ENCODE measurements at places on chromosomes 5 and 9.

DNA sequence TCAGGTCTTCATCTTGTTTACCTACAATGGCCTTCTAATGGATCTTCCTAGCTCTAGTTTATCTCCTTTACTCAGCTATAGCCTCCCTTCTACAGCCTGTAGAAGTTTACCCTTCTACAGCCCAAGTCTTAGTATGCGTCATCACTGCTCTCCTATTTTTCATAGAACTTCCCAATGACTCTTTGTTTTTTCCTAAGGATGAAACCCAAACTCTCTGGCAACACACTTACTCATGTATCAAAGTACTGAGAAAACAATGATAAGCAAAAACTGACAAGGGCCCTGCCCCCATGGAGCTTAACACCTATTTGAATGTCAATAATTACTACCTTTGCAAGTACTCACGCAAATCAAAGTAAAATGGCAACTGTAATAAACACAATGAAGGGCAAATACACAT lies 33.7 kb downstream of the LEAP2 start:
- DNase-seq: no peak

GRCh38 chr9:27701587-27701986 lies 128.3 kb upstream of the C9orf72 start:
- DNase-seq: no peak

GRCh38 chr5:170651604-170652277 lies 131.8 kb upstream of the GABRP start:
- DNase-seq: no peak

DNA sequence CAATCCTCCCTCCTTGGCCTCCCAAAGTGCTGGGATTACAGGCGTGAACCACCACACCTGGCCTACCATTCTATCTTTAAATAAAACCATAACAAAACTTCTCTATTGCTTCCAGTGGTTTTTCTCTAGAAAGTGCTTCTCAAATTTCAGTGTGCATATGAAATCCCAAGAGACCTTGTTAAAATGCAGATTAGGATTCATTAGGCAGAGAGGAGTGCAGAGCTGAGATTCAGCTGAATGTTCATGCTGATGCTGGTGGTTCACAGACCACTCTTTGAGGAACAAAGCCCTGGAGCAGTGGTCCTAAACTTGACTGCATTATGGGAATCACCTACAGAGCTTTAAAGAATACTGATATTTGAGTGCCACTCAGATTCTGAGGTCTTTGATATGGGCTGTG lies 28.2 kb downstream of the CARD6 start:
- DNase-seq: no peak

GRCh38 chr9:125701351-125701750 lies 5.7 kb downstream of the MAPKAP1 start:
- no peak for DNase-seq

GRCh38 chr5:170121321-170121720 lies 15.6 kb downstream of the FOXI1 start:
- DNase-seq: no peak

- DNase-seq: no peak
These were observed 10.9 kb downstream of the TMEM8B start for GRCh38 chr9:35839926-35840325.

DNA sequence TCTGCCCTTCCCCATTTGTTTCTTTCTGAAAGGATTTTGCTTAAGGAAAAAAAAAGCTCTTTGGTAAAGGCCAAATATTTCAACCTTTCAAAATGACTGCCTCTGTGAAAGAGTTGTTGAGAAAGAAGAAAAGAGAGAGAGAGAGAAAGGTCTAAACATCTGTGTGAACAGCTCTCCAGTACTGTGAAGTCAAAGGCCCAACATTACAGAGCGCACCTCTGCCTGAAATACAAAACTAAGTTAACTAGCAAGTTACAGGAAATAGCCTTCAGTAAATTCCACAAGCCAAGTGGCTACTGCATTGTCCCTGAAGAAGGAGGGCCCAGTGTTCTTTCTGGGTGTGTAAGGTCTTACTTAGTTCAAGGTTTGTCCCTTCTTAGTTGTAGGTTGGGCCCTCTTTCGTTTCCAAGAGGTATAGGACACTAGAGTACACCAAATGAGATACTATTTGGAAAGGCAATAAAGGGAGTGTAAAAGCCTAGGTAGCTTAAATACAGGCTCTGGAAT lies 104.4 kb downstream of the THBS4 start:
- no peak for DNase-seq

DNA sequence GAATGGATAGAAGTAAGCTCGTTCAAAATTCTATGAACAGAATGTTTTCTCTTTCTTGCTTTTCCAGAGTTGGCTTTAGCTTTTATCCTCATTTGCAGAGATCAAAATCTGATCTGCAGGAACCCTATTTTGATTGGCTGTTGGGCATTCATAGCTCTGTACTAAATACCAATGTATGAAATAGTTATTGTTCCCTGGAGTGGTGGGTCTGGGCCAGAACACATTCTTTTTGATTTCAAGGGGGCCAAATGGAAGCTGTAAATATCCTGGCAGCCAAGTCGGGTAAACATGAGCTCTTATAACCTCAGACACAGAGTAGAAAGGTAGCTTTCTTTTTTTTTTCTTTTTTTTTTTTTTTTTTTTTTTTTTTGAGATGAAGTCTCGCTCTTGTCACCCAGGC lies 241.5 kb downstream of the PDZD2 start:
- no peak for DNase-seq

DNA sequence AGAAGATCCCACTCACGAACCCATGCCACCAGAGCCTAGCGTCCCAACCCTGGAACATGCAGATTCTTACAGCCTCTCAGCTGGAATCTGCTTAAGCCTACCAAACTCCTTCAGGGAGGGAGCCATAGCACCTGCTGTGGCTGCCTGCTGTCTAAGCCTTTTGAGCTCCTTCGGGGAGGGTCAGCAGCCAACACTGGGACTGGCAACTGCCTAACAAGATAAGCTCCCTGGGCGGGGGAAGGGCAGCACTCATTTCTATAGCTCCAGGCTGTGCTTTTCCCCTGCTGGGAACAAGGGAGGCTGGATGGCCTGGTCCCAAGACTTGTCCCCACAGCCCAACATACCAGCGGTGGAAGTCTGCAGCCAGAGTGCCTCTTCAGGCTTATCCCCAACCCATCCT lies 199.1 kb upstream of the OR13F1 start:
- no peak for DNase-seq

GRCh38 chr9:115401756-115402327 lies 283.9 kb upstream of the TNC start:
- no peak for DNase-seq

DNA sequence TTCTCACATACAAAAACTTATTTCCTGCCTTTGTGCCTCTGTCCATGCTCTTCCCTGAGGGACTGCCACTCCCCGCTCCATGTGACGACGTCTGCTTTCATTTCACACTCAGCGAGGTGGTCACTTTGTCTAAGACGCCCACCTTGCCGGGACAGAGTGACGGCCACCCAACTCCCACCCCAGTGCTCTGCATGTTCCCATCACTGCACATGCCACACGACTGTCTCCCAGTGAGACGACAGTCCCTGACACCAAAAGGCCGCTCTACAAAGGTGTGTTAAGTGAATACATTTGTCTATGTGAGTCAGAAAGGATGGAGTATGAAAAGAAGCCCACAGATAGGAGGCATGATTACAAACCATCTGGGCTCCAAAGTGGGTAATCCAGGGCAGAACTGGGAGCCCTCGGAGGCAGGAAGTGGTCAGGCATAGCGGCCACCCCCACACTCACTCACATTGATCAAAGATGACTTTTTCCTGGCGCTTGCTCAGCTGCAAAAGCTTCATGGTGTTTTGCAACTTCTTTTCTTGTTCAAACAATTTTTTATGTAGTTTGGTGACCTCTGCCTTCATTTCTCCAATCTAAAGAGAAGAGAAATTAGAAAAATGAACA lies 185.8 kb downstream of the CDK5RAP2 start:
- DNase-seq: no peak

DNA sequence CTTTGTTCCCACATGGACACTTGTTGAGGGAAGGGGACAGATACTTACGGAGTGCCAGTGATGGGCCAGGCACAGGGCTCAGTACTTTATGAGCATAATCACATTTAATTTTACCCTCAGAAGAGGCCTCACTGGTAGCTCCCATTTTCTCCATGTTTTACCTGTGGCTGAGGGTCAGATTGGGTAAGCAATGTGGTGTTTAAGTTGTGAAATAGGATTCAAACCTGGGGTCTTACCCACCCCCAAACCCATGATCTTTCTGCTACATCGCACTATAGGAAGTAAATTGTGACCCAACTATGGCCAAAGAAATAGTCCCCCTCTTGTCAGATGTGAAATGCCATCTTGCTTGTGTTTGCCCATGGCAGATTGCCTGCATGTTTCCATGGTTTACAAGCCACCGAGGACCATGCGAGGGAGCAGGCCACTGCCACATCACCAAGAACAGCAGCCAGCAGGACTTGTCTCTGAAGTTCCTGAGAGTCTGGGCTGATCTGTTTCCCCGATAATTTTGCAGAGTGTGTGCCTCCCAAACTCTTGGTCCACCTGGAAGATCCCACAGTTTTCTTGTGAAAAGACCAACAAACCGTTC lies 95.4 kb downstream of the MACROH2A1 start:
- no peak for DNase-seq

DNA sequence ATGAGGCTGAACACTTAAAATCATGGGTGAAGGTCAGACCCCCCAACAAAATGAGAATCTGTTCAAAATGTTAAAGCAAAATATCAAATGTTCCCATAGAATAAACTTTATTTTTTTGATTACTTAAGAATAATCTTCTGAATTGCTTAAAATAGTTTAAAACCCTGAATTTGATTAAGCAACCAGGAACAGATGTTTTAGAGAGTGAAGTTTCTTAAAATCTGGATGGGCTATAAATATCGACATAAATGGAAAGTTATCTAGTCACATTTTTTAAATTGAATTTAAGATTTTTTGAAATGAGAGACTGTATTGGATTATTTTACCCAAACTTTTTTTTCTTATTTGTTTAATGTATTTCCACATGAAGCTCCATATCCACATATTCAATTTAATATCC lies 98.5 kb downstream of the ADAMTS12 start:
- no peak for DNase-seq

DNA sequence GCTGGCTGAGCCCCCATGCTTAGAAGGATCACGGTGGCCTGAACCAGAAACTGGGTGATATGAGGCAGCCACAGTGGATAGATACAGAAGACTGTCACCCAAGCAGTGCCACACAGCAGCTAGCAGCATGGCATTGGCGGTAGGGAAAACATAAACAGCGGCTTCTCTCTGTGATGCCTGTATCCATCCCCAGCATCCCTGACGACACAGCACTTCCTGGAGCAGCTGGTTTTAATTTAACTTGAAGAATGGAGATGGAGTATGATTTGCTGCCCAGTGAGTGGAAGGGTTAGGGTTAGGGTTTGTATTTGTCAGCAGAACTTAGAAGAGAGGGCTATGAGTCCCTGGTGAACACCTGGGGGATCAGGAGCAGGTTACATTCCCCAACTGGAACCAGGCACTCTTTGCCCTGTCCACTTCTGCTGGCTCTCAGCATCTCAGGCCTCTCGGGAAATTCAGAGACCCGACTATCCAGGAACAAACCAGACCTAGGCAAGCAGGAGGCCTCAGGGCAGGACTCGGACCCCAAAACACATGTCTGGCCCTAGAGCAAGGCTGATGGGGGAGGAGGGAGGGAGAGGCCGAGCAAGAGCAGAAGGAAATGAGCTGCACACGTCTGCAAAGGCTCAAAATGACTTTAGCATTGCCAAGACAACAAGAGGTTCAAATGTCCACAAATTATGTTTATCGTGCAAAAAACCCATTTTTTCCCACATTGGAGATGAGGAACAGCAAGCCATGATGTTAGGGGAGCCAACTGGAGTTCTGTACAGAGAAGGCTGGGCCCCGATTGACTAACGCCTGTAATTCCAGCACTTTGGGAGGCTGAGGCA lies 6.5 kb upstream of the GGTA1 start:
- DNase-seq: no peak

DNA sequence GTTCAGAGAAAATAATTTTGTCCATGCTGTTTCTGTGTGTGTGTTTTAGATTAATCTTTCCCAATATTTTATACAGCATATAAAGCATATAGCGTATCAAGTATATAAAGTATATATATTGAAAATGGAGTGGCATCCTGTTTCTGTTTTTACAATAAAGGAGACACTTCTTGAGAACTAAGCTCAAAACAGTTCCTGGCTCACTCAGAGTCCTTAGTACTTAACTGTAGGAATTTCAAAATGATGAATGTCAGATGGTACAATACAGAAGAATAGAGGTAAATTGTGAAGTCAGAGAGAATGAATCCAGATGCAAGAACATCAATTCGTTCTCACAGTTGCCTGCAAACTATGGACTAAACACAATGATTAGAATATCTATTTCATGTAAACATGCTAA lies 68.7 kb upstream of the TAS2R1 start:
- no peak for DNase-seq

DNA sequence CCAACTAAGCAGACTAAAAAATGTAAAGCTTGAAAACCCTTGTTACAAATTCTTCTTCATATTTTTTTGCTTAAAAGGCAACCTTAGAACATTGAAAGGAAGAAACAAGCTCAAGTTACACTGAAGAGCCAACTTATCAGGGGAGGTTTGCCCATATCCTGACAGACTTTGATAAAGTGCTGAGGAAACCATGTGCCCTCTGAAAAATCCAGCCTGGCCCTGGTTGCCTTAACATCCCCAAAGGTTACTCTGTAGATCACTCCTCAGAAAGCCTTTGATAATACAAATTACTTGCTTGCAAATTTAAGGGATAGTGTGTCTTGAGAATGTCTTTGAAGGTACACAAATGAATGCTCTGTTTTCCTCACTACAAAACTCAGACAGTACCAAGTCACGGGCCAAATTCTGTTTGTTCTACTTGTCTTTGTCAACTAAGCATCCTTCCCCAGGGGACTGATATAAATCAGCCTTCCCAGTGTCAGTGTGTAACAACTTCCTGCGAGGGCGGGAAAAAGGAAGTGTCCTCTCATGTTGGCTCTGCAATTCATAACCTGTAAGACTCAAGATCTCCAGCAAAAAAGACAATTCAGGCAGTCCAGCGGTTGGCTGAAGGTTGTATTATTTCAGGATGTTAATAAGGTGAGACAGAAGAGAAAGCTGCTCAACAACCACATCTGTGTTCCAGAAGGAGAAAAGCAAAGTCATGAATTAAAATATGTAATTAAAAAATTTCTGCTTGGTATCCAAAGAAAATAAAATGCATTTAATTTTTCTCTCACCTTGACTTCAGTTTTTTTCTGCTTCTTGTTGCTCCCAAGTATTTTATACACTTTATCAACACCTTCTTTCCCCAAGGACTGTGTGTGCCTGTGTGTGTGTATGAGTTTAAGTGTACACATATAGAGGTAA lies 199.9 kb downstream of the PIK3R1 start:
- peak; percentile 77 for DNase-seq

All from hematopoietic multipotent progenitor cell treated with erythropoietin and hydrocortisone succinate and interleukin-3 and kit ligand, for 15 days (in vitro differentiated cells).